DMS79 (cell line): ENCODE measurements at places on chromosomes 1 and 21.

GRCh38 chr1:1624443-1625403, 7.2 kb upstream of the MMP23B start:
- DNase-seq, result no peak

GRCh38 chr1:9455487-9456234, 83.6 kb upstream of the SLC25A33 start:
- no peak for DNase-seq

GRCh38 chr1:33548319-33548718, 75.9 kb downstream of the ZSCAN20 start:
- DNase-seq, result no peak

- no peak for DNase-seq
Measured at GRCh38 chr1:109083923-109084322, 6.6 kb upstream of the TMEM167B start.

DNA sequence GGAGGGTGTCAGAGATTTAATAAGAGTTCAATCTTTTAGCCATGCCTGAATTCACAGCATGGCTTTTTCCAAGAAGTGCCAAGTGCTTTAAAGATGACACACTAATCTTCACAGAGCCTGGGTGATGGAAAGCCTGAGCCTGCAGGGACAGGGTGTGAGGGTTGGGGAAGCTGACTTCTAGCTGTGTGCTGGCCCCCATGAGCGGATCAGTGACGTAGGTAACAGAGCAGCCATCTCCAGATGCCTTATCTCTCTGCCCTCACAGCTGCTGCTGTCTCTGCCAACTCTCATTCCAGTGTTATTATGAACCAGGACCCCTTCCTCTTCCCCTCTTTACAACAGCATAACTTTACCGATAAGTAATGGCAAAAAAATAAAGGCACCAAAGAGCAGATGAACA, 30.6 kb downstream of the FAM78B start:
- no peak for DNase-seq

DNA sequence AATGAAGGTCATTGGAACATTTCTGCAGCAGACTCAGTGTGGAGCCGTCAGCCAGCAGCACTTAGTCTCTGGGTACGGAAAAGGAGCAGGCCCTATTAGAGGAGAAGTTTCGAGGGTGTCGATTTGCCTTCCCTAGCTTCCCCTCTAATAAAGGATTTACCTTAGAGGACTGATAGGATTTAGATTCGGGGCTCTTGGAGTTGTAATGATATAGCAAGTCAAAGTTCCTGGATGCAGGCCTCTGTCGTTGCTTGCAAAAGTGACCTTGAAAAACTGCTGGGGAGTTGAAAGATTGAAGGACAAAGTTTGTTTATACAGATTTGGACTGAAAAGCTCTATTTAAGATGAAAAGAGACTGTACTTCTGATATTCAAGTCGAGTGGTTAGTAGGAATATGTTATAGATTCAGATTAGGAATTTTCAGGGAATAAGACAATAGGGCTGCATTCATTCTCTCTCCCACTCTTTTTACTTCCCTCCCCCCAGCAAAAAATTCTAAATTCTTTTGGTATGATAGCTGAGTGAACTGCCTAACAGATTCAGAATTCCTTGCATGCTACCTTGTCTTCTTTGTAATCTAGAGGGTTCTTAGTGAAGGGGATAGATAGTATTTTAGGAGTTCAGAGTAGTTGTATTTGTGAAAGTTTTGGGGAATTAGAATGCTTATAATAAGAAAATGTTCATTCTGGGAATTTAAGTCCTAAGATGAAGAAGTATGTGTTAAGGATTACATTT, 19.2 kb downstream of the NFYC start:
- DNase-seq, result no peak

GRCh38 chr1:224525411-224526040, 90.6 kb upstream of the CNIH3 start:
- no peak for DNase-seq

- no peak for DNase-seq
Measured at GRCh38 chr1:74324684-74325448, 89.7 kb downstream of the TNNI3K start.

DNA sequence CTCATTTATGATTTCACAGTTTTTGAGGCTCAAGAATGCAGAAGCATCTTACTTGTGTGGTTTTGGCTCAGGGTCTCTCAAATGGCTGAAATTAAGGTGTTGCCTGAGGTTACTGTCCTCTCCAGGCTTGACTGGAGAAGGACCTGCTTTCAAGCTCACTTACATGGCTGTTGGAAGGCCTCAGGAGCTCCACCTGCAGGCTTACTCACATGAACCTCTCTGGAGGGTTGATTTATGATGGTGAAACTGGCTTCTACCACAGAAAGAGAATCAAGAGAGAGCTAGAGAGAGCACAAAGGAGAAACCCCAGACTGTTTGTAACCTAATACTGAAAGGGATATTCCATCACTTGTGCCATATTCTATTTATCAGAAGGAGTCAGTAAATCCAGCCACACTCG, 6.2 kb upstream of the KCNK2 start:
- no peak for DNase-seq

- no peak for DNase-seq
Measured at GRCh38 chr1:65691152-65691900, 101.4 kb upstream of the PDE4B start.

DNA sequence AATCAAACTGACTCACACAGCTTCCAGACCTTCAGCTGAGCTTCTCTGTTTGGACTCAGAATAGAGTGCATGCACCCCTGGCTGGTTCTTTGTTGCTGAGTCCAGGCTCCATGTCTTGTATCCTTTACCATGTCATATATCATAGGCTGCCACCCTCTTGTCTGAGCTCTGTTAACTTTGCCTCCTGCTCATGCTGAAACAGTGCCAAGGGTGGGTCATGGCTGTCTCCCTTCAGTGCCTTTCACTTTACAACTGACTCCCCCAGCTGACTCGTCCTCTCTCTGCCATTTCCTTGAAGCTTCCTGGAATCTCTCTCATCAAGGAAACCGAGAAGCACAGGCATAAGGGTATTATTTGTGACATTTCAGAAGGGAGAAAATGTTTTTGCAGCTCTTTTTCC, 885.3 kb downstream of the TTLL7 start:
- DNase-seq, result no peak

DNA sequence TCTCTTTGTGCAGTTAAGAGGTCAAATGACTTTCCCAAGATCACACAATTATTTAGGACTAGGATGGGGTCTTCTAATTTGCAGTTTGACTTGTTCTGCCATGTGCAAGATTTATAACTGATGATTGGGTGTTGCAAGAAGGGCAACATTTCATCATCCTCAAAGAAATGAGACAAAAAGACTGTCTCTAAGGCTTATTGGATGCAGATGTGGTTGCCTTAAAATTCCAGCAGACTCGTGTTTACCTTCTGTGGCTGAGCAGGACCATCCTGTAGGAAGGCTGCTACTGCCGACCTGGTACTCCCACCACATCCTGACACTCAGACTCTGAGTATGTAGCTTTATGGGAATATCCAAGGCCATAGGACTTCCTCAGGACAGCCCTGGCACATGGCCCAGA, 99.9 kb upstream of the SGIP1 start:
- DNase-seq, result no peak

DNA sequence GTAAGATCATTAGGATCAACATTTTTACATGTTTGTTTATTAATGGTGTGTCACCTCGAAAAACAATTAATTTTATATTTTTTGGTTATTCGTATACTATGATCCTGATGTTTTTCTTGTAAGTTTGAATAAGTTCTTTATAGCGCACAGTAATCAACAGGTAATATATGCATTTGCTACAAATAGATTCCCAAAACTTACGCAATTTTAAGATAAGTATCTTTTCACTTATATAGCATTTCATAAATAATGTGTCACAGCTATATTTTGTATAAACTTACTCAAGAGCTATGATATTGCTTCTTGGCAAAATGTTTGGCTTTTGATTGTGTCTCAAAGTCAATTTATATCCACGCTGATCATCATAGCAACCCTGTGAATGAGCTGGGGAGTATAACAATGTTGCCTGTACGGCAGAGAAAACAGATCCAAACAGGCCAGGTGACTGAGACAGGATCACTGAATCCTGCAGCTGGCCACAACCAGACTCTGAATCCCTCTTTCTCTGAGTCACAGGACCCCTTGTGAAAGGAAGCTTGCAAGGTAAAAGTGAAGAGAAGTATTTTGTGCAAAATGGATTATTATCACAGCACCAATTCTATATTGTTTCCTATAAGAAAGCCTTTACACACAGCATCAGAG, 48.6 kb downstream of the GNG12 start:
- no peak for DNase-seq

DNA sequence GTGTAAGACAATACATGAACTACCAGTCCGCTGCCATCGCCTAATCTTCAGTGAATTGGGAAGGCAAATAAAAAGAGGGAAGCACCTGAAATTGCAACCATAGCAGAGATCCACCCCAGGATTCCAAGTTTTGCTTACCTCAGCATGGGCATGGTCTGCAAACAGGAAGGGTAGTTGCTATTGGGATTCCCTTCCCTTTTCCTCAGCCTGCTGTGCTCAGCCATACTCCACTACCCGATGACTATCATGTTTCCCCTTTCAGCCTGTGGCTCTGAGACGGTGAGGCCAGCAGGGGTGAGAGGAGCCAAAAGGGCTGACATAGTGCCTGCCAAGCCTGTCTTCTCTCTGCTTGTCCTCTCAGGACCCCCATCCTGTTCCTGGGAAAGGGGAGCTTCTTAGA, 64.2 kb downstream of the GPR137B start:
- no peak for DNase-seq

DNA sequence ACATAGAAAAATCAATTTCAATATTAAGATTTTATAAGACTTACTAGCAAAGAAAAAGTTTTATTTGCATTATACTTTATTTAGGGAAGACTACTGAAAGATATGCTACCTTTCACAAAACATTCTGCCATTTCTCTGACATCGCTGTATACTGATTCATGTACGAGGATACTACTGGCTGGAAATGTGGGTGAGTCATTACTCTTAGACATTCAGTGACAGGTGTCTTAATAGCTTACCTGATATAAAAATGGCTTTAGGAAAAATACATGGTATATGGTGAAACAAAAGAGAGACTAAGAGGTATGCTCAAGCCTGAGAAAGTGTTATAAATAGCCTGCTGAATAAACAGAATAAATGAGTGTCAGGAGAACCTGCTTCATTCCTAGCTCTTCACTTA, 73.0 kb upstream of the EXO1 start:
- no peak for DNase-seq

- DNase-seq, result no peak
Measured at GRCh38 chr1:1598051-1598719, 1.8 kb downstream of the FNDC10 start.
